Ascending aorta (tissue), 2 donors: ENCODE measurements at places on chromosomes 7 and 10. TPM values are rescaled to one million over a fixed set of nuclear protein-coding genes. Genes with fewer than 3 reads are reported as not detected.

Gene TMEM236
- not detected for total RNA-seq

GRCh38 chr7:6179620-6180343 lies 92.6 kb downstream of the CYTH3 start:
- peak overlapping the region; percentile 81 for H3K27ac ChIP-seq
- H3K36me3 ChIP-seq, result peaks cover 12% of the 10 kb centered on the region
- no peak overlapping the region for H3K4me3 ChIP-seq
- DNase-seq, result no peak
- no peaks in the 10 kb centered on the region for H3K27me3 ChIP-seq

DNA sequence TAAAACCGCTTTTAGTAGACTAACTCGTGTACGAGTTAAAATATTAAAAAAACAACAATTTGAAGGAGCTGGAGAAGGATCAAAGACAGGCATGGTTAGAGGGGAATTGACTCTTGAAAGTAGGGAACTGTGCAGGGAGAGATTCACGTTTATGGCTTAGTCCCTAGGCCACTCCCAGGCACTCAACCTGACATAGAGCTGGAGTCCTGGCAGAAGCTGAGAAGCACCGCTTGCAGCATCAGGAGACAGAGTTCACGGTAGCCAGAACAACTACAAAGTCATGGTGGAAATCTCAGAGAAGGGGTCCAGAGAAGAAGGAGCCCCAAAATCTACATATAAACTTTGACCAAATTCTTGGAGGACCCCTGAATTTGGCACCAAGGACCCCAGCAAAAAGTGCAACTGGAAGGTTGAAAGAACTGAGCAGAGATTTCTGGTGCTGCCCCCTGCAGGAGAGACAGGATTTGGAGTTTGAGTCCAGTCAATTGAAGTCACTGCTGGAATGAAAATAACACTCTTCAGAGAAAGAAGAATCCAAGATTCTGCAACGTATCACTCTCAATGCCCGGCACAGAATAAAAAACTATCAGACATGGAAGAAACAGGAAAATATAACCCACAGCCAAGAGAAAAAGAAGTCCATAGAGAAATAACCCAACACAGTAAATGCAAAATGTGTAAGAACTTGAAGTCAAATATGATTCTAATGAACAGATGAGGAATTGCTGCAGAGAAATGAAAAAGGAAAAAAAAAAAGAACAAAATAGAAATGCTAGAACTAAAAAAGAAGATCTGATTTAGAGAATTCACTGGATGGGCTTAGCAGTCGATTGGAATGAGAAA lies 493.3 kb upstream of the PODXL start:
- H3K4me1 ChIP-seq, result no peaks in the 10 kb centered on the region
- no peak overlapping the region for H3K4me3 ChIP-seq
- no peak for DNase-seq

GRCh38 chr10:86291616-86292340 lies 74.8 kb downstream of the GRID1 start:
- no peak overlapping the region for H3K27ac ChIP-seq
- DNase-seq, result no peak
- no peaks in the 10 kb centered on the region for H3K27me3 ChIP-seq
- no peaks in the 10 kb centered on the region for H3K36me3 ChIP-seq
- no peaks in the 10 kb centered on the region for H3K4me1 ChIP-seq

- H3K27me3 ChIP-seq, result no peaks in the 10 kb centered on the region
- H3K4me1 ChIP-seq, result no peaks in the 10 kb centered on the region
- no peak overlapping the region for H3K4me3 ChIP-seq
- no peaks in the 10 kb centered on the region for H3K36me3 ChIP-seq
- no peak overlapping the region for H3K27ac ChIP-seq
Observed at GRCh38 chr7:82559193-82559805, 115.7 kb upstream of the CACNA2D1 start.

Gene AKR1C3
- 64.4 TPM for total RNA-seq
